ENCODE measurements at places on chromosomes 1 and 21. TPM values are rescaled to one million over a fixed set of nuclear protein-coding genes. Genes with fewer than 3 reads are reported as not detected.

The OLIG2 gene
- not detected for polyA plus RNA-seq

The SLAMF9 gene
- polyA plus RNA-seq = not detected

The PCP4 gene
- polyA plus RNA-seq = 1.9 TPM

The TAS1R1 gene
- polyA plus RNA-seq = 9.5 TPM

The RHBDL2 gene
- 0.76 TPM for polyA plus RNA-seq

The OR2L13 gene
- not detected for polyA plus RNA-seq

The NCF2 gene
- polyA plus RNA-seq = 5.5 TPM

DNA sequence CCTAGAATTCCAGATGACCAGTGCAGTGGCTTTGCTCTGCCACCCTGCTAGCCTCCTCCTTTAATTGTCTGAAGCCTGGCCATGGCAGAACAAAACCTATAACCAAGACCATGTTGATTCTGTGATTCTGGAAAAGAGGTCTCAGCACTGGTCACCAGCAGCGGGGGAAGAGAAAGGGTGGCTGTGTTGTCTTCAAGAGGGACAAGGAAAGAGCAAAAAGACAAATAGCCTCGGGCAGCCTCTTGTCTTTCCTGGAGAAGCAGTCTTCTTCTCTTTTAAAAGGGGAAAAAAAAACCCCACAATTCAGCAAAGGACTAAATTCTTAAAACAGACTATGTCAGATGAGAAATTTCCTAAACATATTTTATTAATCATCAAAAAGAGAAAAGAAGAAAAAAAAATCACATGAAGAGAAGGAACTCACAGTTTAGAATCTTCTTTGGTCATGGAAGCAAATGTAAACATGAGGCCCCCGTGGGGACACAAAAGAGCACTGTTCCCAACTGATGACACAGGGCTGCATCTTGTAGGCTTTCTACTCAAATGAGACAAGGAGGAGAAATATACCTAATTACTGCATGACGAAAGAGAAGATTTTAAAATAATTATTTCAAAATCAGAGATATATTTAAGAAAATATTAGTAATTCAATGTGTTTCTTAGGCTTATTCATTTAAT, 36.3 kb upstream of the RAP1GAP start:
- no peak for DNase-seq

- DNase-seq = no peak
Measured at GRCh38 chr1:243844186-243844585, 5.9 kb downstream of the AKT3 start.

DNA sequence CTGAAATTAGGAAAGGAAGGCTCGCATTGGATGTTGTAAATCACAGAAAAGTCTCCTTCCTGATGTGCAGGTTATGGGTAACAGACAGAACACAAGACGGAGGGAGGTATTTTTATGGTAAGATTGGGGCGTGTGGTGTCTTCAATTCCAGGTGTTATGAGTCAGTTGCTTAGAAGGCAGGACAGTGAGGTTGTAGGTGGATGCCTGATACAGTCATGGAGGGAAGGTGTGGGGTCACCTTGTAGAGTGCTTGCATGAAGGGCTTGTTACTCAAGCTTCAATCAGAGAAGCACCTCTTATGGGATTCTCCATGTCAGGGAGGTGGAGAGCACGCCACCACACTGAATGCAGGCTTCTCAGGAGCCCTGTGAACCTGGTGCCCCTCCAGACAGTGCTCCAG, 63.1 kb downstream of the C1orf21 start:
- no peak for DNase-seq

GRCh38 chr1:99751877-99752504, 14.4 kb downstream of the FRRS1 start:
- DNase-seq = no peak

DNA sequence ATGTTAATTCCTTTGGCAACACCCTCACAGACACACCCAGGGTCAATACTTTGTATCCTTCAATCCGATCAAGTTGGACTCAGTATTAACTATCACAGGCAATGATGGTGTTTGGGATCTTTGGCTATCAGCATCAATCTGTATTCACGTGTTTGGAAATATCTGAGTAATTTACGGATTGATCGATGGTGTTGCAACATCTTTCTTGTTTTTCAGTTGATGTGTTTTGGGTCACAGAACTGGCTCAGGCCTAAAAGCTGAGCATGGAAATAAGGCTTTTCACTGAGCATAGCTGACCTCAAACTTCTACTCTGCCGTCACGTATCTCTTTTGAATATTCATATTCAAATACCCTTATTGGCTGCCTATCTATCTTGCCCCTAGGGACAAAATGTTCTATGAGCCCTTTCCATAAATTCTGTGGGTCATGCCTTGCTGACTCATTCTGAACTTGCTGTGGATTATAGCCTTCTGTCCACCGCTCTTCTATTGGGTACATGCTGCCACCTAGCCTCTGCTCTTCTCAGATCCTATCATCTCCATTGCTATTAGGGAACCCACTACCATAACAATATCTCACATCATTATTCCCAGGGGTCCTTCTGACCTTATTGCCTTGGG, 156.0 kb downstream of the PDE4B start:
- no peak for DNase-seq

DNA sequence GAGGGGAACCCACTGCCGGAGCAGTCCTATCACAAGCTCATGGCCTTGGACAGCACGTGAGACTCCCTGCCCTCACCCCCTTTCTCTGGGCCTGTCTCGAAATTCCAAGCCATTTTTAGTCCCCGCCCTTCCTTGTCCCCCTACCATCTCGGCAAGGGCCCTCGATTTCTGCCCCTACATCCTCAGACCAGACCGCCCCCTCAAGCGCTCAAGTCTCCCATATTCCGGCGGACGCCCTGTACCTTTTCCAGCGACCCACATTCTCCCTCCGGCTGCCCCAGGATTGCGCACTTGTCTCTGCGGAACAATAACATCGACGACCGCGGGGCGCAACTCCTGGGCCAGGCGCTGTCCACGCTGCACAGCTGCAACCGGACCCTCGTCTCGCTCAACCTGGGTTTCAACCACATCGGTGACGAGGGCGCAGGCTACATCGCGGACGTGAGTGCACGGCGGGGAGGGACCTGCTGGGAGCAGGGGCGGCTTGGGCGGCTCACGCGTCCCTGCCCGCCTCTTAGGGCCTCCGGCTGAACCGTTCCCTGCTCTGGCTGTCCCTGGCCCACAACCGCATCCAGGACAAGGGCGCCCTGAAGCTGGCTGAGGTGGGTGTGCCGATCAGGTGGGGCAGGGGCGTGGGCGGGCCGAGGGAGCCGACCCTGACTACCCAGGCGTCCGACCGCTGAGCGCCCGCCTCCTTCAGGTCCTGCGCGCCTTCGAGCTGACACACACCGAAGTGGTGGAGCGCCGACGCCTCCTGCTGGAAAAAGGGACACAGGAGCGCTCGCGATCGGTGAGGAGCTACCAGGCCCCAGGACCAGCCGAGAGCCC, 7.0 kb downstream of the LRRC71 start:
- peak; percentile 65 for DNase-seq

DNA sequence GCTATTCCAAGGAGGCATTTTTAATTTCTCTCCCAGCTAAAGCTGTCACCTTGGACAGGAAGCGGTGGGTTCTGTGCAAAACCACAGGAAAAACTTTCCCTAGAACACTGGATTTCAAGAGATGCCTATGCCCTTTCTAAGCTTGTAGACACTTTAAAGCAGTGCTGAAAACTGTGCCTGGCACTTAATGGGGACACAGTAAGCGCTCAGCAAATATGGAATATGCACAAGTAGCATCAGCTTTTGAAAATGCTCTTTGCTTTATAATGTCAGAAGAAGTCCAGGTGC, 50.9 kb upstream of the TARBP1 start:
- no peak for DNase-seq

- no peak for DNase-seq
Measured at GRCh38 chr1:174013864-174014418, 8.2 kb downstream of the RC3H1 start.

GRCh38 chr1:25247829-25248754, 838 bp upstream of the RSRP1 start:
- DNase-seq = no peak

DNA sequence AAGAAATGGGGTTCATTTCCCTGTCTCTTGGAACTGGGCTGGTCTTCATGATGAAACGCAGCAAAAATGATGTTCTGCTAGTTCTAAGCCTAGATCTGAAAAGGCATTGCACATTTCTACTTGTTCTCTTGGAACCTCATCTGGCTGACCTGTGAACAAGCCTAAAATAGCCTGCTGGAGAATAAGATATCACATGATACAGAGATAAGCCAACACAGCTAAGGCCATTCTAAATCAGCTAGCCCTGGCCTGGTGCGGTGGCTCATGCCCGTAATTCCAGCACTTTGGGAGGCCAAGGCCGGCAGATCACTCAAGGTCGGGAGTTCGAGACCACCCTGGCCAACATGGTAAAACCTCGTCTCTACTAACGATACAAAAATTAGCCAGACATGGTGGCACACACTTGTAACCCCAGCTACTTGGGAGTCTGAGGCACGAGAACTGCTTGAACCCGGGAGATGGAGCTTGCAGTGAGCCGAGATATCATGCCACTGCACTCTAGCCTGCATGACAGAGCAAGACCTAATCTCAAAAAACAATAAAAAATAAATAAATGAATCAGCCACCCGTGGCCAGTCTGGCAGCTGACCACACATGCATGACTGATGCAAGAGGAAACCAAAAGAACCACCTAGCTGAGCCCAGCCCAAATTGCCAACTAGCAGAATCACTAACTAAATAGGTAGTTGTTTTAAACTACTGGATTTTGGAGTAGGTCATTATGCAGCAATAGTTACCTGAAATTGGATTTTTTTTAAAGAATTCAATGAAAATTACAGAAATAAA, 18.0 kb downstream of the CD244 start:
- DNase-seq = no peak

GRCh38 chr1:87150143-87150542, 178.5 kb upstream of the LMO4 start:
- DNase-seq = no peak

GRCh38 chr1:16189921-16190621, 22.4 kb downstream of the ARHGEF19 start:
- no peak for DNase-seq

- DNase-seq = no peak
Measured at GRCh38 chr1:232462213-232462612, 167.7 kb downstream of the SIPA1L2 start.

DNA sequence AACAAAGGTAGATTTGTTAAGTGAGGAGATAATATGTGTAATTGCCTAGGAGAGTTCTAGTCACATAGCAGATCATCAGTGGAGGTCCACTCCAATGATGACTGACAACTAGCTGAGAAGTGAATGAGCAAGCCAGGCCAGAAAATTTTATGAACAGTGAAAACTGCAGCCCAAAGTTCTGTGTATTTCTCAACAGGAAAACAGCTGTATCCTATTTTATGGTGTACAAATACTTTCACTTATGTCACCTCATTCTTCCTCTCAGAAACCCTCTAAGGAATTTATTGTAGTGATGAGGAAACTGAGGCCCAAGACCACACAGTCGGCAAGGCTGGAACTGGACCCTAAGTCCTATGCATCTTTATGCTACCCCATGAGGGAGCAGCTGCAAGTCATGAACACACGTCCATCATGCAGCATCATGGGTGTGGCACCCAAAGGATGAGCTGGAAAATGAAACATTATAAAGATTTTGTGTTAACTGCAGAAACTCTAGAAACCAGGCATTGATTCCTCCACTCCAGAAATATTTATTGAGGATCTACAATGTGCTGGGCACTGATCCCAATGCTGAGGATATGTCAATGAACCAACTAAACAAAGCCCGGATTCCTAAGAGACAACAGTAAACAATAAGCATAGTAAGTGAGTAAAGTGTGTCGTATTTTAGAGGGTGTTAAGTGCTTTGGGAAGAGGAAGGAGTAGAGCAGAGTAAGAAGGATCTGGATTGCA, 99.5 kb upstream of the DUSP10 start:
- DNase-seq = peak; percentile 55

DNA sequence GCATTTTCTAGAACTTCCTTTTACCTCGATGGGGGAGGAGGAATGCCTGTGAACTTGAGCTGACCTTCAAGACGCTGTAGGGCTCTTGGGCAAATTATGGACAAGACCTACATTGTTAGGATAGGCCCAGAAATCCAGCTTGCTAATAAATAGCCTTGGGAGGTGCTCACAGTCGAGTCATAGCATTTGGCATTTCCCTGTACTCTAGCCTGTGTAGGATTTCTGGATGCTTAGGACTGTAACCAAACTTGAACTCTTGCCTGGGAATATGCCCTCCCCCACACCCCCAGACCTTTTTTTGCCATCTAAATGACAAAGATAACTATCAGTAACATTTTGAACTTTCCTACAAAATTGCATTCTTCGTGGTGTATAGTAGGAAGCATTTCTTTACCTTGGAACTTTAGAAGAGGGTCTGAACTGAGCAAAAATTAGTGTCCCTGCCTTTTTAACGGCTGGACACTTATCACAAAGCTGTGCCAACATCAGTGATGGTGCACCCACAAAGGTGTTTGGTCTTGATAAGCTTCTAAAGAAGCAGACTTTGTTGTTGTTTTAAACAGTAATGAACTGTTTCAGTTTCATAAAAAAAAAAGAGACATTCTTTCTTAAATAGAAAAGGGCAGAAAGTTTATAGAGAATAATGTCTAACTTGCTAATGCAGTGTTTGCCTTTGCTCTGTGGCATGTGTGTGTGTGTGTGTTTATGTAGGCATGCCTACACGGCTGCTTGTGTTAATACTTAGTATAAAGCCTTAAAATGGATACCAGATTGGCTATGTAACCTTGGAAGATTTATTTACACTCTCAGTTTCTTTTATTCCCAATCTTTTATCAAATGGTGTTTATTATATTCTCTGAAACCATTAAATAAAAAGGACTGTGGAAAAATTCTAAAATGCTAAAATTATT, 88.2 kb downstream of the NFIA start:
- no peak for DNase-seq

GRCh38 chr1:19814244-19814661, 830 bp downstream of the RNF186 start:
- no peak for DNase-seq

DNA sequence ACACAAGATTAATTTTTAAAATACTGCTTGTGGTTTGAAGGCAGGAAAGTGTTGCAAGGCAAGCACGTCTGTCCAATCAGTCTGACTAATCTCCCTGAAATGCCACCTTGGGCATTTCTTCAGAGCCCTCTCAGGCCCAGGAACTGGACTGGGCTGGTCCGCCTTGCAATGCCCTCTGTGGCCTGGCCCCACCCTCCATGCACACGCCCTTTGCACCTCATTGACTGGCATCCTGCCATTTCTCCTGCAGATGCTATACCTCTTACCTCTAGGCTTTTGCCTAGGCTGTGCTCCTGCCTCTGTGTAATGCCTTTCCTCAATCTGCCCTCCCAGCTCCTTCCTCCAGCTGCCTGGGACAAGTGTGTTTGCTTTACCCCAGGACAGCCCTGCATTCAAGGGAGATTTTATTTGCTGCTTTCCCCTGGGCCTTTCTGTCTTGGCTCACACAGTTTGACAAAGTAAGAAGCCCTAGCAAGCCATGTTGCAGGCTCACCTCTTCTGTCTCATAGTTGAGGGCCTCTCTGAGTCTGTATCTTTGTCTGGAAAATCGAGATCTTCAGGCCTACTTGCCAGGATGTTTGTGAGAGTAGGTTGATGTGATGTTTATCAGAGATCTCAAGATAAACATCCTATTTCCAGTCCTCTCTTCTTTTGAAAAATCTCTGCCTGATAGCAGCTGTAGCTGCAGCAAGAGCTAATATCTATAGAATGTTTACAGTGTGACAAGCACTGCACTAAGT, 149.2 kb upstream of the JUN start:
- no peak for DNase-seq

- no peak for DNase-seq
Measured at GRCh38 chr1:34896612-34897011, 32.8 kb downstream of the DLGAP3 start.
